ENCODE measurements at places on chromosomes 1 and 21. TPM values are rescaled to one million over a fixed set of nuclear protein-coding genes. Genes with fewer than 3 reads are reported as not detected.

DNA sequence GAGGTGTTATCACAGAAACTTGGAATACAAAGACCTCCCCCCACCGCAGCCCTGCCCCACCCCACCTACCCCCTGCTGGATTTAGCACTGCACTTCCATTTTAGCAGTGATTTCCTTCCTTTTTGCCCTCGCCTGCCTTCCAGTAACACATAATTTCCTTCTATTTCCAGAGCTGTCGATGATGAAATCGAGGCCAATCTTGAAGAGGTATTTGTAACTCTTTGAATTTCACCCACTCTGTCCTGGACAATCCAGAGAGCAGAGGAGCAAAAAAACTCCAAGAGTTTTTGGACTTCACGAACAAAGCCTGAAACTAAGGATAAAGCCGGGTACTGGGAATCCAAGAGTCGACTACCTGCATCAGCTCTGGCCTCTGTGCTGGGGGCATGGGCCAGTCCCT, 49.1 kb downstream of the CAPN2 start:
- no peak for DNase-seq

DNA sequence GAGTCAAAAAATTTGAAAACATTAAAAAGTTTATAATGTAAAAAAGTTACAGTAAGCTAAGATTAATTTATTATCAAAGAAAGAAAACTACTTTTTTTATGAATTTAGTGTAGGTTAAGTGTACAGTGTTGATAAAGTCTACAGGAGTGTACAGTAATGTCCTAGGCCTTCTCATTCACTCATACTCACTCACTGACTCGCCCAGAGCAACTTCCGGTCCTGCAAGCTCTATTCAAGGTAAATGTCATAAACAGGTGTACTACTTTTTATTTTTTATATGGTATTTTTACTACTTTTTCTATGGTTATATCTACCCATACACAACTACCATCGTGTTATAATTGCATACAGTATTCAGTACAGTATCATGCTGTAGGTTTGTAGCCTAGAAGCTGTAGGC, 49.6 kb downstream of the TBX19 start:
- DNase-seq, result no peak

DNA sequence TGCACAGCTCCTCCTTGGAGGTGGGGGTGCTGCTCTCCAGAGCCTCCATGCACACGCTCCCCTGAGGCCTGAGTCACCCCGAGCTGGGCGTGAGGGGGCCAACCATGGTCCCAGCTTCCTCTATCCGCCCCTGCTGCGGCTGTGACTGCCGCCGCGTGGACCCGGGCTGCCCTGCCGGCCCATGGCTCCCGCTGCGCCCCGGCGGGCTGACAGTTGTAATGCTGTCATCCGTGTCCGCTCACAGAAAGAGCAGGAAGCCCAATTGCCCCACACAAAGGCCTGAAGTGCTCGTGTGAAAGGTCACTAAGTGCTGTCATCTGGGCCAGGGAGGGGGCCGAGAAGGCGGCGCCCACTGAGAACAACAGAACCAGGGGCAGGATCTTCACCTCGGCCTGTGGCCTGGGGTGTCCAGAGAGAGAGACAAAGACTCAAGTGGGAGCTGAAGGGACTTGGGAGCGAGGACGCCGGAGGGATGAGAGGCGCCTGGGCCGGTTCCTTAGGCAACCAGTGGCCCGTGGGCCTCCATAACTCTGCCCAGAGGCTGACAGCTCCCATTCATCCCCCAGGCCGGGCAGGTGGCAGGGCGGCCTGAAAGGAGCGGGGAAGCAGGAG, 31.5 kb downstream of the OLIG1 start:
- no peak for DNase-seq

DNA sequence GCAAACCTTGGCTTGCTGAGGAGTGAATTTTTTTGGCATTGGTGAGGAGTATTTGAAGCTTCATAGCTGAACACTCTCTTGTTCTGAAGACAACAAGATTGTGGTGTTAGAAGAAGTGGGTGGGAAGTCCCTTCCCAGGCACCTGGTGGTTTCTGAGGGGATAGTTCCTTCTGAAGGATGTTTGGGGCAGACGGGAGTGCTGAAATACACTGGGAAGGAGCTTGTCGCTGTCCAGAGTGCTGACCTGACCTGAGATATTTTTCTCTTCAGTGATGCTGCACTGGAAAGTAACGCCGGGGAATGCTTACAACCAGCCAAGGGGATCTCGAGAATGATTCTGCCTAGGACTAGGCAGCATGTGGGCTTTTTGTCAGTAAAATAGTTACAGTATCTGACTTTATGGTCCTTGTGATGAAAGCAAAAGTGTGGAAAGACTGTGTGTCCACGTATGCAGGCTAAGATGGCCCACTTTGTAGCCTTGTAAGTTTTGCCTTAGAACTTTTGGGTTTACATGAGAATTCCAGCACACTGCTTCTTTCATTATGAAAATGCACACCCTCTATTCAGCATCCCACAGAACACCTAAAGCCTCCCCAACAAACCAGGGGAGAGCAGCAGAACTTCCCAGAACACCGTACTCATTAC, 33.1 kb upstream of the NFASC start:
- DNase-seq, result peak; percentile 72

DNA sequence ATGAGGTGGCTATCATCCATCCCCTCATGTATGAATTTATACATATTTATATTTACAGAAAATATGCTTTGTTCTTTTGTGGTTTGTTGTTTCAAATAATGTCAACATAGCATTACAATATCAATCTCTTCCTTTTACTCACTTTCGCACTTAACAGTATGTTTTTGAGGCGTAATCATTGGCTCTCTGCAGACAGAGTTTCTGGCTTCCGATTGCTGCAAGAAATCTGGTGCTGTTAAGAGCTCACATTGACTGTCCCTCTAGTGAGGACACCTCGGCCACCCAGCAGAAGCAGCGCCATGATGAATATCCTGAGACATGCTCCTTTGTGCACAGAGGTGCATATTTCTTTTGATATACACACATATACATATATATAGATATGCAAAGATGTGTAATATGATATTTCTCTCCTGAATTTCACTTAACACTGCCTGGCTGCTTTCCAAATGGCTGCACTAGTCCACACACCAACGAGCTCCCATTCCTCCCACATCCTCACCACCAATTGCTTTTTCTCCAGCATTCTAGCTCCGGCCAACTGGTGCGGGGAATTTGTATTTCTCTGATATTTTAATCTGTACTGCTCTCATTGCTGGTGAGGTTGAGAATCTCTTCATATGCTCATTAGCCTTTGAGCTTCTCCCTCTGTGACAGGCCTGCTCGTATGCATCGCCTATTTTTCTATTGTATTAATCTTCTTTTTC, 248.4 kb downstream of the SIPA1L2 start:
- DNase-seq, result no peak

DNA sequence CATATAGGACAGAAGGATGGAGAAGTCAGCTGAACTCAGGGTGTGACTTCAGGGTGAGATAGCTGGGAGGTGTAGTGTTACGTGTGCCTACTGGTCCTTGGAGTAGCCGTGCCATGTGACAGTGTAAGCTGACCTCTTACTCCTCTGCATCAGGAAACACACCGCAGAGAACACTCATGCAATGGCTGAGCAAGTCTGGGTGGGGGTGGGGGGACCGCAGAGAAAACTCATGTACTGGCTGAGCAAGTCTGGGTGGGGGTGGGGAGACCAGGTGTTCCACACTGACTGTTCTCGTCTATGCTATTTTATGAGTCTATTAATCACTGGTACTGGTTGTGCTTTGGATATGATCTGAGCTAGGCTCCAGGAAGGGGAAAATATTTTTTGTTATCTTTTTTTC, 233.1 kb downstream of the PAPPA2 start:
- no peak for DNase-seq

GRCh38 chr1:45669859-45670655, 16.3 kb downstream of the GPBP1L1 start:
- no peak for DNase-seq

DNA sequence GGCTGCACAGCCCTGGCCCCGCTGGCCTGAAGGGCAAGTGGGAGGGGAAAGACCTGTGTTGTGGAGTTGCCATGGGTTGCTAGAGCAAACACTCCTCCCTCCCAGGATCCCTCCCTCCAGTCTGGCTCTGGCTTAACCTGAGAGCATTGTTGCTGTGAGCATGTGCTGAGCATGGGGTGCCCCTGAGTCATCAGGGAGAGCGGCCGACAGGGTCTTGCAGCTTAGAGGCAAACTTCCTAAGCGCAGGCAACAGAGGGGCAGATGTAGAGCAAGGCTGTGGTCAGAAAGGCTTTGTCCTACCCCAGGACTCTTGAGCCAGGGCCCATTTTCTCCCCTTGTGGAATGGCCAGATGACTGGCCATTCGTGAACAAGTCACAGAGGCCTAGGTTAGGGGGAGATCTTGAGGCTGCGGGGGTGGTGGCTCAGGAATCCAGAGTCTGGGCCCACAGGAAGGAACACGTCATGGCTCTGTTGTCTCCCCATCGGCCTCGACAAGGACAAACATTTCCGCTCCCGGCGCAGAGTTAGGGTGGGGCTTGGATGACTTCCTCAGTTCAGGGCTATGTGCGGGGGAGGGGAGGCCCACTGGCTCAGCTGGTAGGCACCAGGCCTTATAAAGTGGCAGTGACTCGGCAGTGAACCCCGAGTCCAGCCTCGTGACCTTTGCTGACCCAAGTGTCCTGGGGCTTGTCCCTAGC, 362 bp upstream of the DYNLT4 start:
- DNase-seq, result peak; percentile 95

- no peak for DNase-seq
These were observed 152.8 kb downstream of the GRIK3 start for GRCh38 chr1:36881541-36881940.

- DNase-seq, result no peak
These were observed 13.8 kb upstream of the SYDE2 start for GRCh38 chr1:85214654-85215053.

DNA sequence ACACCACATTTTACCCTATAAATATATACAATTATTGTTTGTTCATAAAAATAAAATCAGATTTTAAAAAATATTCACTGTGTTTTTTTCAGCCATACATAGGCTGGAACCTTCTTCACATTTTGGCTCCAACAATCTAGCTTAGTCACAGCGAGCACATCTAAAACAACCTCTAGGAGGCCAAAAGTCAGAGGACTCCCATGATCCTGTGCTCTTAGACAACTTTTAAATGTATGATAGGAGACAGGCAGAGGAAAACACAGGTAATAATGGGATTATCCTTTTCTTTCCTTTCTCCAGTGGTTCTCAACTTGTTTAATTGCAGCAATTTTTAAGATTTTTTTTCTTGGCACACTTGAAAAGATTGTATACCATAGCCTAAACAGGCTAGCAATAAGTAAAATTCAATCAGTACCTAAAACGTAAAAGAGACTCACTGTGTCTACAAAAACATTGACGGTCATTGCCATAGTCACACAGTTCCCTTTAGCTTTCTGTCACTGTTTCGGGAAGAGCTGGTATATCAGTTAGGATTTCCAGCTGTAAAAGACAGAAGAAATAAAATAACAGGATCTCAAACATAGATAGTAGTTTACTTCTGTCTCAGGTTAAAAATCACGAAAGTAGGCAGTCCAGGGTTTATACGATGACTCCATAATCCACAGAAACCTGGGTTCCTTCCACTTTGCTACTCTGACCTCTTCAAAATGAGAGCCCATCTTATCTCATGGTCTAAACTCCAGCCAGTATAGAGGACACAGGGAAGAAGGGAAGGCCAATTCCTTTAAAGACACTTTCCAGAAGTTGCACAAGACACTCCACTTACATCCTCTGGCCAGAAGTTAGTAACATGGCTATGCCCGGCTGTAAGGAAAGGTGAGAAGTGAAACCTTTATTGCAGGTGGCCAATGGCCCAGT, 39.2 kb upstream of the CR1L start:
- DNase-seq, result no peak

- no peak for DNase-seq
These were observed 79.4 kb upstream of the ACTL8 start for GRCh38 chr1:17675744-17676143.

VANGL1 gene
- polyA plus RNA-seq, result 5.5 TPM

DYRK3 gene
- polyA plus RNA-seq, result 4.4 TPM

REN gene
- polyA plus RNA-seq, result 0.21 TPM

Measured in muscle of arm (tissue), 14 donors.